ENCODE measurements at places on chromosomes 16 and 17.

DNA sequence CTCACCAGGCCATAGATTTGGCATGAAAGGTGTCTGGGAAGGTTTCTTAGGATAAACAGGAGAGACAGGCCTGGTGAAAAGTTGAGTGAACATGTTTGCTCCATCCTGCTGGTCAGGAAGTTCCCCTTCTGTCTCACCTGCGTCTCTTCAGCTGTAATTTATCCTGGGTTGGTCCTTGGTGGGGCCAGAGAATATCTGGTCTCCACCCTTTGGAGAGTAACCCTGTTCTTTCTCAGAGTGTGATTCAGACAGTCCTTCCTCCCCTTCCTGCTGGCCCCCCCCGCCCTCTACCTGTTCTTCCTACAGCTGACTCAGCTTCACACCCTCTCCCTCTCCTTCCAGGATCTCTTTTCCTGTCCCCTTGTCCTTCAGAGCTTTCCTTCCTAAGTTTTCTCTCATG is 17.1 kb downstream of the MINK1 start:
- no peak for DNase-seq

DNA sequence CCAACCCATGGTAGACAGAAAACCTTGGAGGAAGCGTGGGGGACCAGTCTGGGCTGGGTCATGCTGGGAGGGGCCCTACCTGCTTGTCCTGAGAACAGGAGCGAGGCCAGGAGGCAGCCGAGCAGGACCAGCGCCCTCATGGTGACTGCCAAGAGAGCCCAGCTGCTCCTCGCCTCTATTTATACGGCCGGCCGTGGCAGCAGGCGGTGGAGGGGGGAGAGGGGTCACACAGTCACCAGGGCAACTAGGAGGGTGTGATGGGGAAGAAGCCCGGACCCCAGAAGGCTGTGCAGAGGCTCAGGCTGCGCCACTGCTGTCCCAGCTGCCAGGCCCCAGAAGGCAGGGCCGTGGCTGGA is at the start of gene SRL:
Gene SRL (minus strand): TSS at position 153 of the 356 bp plus-strand sequence. CDS start 13 bp downstream, at position 140.
- DNase-seq, result no peak

- DNase-seq, result no peak
Measured at GRCh38 chr17:77312061-77312701, 171.4 kb downstream of the SEC14L1 start.

GRCh38 chr17:6475411-6475810 is 31.2 kb downstream of the PIMREG start:
- DNase-seq, result no peak

- no peak for DNase-seq
Measured at GRCh38 chr17:83194186-83194561, 114.8 kb downstream of the METRNL start.

DNA sequence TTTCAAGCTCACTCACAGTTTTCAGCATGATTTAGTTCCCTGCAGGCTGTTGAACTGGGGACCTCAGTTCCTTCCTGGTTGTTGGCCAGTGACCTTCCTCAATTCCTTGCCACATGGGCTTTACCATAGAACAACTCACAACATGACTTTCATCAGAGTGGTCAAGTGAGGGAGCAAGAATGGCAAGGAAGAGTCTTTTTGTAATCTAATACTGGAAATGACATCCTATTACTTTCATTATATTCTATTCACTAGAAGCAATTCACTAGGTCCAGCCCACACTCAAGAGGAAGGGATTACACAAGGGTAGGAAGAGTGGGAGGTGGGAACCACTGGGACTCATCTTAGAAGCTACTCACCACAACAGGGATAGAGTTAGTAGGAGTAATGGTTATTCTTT is 57.6 kb downstream of the SYT17 start:
- DNase-seq, result no peak

GRCh38 chr17:65190467-65191097 is 53.4 kb downstream of the RGS9 start:
- no peak for DNase-seq

- DNase-seq, result no peak
Measured at GRCh38 chr16:427250-427649, 1.8 kb downstream of the RAB11FIP3 start.

DNA sequence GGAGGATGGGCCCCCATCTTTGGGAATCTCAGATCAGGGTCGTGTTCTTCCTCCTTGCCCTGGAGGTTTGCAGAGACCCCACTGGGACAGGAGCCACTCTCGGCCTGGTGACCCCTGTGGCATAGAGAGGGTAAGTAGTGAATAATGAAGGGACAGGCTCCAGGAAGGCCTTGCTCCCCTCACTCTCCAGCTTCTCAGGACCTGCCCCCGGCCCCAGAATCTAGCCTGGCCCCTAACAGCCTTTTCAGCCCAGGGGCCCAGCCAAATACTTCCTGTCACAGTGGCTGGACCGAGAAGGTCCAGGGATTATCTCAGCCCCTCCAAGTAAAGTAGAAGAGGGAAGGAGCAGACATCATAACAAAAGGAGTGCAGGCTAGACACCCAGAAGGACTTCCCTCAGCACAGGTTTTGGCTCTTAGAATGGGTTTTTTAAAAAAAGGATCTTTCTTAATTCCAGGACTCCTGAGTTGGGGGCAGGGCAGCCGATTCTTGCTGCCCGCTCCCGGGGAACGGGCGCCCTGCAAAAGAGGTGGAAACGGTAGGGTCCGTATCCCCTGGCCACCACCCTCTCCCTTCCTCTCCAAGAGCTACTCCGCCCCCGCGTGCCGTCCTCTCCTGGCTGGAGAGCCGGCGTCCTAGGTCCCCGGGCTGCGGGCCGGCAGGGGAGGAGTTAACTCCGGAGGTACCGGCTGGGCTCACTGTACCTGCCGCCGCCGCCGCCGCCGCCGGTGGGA is 559 bp upstream of the NXPH3 start:
- no peak for DNase-seq

DNA sequence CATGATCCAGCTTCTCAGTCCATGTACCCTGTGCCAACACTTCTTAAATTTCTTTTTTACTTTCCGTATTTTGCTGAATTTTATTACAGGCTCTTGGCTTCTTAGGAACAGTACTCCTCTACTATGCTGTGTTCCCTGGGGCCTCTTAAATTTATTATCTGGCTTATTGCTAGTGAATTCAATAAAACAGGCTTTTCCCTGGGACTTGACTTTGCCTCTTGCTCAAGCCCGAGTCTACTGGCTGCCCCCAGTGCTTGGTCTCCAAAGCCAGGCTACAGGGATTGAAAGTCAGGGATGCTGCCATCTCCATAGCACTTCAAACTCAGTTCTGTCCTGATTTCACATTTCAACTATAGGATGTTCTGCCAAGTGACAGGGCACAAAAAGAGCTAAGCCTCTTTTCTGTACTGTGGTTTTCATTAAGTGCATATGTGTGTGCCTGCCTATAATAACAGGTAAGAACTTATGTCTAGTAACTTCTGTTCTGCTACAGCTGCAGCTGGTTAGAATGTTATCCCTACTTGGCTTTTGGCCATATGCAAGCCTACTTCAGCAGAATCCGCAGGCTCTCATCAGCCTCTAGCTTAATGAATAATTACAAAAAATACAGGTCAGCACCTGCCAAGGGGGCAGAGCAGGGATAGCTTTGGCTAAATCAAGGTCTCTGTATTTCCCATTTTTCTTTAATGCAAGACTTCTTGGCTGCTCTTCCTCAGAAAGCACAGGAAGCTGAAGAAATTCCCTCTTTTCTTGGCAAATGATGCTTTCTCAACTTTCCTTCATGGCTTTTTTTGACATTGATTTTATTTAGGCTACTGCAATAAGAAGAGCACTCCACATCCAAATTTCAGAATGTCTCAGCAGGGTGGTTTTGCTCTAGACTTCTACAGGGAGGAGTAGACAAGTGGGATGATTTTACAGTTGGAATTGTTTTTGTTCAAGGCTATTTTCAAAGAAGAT is 8.2 kb downstream of the FAM20A start:
- peak; percentile 17 for DNase-seq

DNA sequence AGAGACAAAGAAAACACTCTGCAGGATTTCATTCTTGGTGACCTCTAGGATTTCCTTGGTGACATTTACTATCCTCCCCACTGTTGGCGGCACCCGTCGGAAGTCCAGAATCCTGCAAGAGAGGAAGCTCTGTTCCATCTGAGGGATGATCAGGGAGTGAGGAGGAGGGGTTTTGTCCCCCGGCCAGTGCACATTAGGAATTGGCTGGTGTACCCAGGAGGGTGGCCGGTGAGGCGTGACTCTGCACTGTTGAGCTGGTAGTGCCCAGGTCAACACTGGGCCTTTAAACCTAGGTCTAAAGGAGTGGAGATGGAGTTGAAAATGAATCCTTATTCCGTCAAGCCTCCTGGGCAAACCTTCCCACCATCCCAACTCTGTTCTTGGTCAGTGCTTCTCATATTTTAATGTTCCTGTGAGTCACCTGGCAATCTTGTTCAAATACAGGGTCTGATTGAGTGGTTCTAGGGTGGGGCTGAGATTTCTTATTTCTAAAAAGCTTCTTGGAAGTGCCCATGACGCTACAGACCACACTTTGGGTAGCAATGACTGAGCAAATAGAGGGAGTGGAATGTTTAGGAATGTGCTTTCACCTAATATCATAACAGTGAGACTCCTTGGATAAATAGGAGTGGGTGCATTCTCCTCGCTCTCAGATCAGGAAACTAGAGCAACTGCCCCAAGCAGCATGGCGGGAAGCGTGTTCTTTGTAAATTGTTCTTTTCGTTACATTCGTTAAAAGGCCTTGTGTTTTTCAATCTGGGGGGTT is 30.7 kb downstream of the PRKAR1A start:
- DNase-seq, result no peak

DNA sequence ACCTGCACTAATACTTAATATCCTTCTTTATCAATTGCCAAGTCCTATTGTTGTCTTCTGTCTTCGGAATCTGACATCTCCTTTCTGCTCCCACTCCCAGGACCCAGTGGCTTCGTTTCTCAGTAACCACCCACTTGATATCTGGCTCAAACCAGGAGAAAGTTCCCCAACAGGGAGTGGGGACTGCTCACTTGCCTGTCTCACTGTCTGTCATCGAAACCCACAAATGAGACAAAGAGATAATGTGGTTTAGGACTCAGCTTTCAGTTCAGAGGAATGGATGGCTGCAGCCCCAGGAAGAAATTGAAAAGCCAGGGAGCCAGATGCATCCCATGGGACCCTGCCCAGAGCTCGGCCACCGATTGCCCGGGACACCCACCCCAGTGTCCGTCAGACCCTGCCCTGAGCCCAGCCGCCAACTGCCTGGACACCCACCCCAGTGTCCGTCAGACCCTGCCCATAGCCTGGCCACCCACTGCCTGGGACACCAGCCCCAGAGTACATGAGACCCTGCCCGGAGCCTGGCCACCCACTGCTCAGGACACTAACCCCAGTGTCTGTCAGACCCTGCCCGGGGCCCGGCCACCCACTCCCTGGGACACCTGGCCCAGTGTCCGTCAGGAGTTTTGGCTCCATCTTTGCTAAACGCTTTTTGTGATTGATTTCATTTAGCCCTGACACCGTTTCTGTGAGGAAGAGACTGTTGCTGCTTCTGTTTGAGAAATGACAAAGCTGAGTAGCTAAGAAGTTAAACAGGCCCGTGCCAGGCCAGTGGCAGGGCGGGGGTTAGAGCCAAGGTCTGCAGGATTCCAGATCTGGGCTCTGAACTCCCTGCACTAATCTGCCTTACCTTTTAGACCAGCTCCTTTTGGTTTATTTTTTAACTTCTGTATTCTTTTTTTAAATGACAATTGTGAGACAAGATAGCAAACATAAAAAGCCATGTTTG is 251.4 kb downstream of the PHKB start:
- no peak for DNase-seq

DNA sequence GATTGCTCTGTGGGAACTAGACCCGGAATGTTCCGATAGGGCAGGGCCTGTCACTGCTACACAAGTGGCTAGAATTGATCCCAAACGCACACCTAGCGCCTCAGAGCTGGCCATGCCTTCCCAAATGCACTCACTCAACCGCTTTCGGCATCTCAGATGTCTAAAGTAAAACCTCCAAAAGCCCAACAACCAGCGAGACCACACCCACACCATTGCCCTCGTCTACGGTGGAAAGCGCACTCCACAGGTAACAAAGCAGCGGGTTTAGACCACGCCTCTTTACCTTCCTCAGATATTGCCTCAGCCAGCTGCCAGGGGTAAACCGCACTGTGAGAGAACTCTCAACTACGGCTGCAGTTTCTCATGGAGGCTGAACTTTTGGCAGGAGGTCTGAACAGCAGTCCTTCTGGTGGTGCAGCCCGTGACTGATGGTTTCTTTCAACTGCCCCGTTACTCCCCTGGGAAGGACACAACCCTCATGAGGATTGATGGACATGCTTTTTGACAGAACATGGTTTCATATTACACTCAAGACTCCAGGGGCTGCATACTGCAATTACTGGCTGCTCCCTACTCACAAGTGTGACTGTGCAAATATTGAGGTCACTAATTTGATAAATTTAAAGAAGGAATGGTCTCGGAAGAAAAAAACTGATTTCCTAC is 34.5 kb downstream of the USP7 start:
- peak; percentile 88 for DNase-seq

DNA sequence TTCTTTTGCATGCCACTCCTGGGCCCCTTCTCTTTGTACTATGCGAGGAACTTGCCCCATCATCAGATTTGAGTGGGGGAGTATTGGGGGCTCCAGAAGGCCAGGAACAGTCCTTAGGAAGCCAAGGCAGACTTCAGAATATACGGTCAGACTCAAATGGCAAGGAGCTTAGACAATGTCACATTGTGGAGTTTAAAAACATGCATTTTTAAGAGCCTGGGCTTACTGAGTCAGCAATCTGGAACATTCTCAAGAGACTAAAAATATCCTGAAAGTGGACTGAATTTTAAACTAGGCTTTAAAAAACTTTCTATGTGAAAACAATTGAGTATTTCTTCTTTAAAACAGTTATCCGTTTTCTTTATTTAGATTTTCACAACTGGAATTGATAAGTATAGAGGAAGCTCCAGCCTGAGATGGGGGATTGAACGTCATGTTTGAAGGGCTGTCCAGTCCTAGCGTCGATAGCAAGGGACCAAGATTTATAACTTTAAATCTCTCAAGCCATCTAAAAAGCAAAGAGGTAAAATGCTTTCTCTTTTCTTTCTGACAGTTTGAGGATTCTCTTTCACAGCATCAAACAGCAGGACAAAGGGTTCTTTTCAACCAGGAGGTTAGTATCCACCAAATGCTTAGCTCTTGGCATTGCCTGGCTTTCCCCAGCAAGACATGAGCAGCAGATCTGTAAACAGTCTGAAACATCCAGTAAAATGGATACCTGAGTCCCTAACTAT is 45.8 kb upstream of the CDRT4 start:
- no peak for DNase-seq

GRCh38 chr17:36686123-36686669 is 84.8 kb downstream of the MRM1 start:
- no peak for DNase-seq

GRCh38 chr17:76701471-76701967 is 9.2 kb downstream of the MXRA7 start:
- DNase-seq, result no peak

GRCh38 chr17:5000237-5000639 is 2.5 kb downstream of the KIF1C start:
- DNase-seq, result no peak

- no peak for DNase-seq
Measured at GRCh38 chr16:58709333-58709732, 24.8 kb upstream of the SLC38A7 start.

- DNase-seq, result no peak
Measured at GRCh38 chr16:50279504-50279865, 13.1 kb downstream of the ADCY7 start.

DNA sequence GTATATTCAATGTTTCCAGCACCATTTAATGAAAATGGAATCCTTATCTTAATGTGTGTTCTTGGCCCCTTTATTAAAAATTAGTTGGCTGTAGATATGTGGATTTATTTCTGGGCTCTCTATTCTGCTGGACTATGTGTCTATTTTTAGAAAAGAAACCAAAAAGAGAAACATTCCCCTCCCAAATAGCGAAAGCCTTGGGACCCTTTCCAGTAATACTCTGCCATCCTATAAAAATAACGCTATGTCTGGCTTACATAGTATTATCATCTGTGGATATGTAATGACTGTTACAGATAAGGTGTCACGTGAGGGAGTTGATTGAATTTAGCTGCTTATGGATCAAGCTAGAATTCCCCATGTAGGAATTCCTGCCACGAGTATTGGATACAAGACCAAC is 279.3 kb upstream of the KIF2B start:
- no peak for DNase-seq

Data from NCI-H1436 (cell line).